ENCODE measurements at places on chromosomes 7 and 10.

GRCh38 chr10:59944339-59944935 is 38.1 kb upstream of the CCDC6 start:
- no peak for DNase-seq
- H3K27ac ChIP-seq: no peak overlapping the region
- no peaks in the 10 kb centered on the region for H3K4me1 ChIP-seq
- no peaks in the 10 kb centered on the region for H3K36me3 ChIP-seq

- no peak for DNase-seq
- H3K4me1 ChIP-seq: no peaks in the 10 kb centered on the region
- H3K4me3 ChIP-seq: no peak overlapping the region
These were observed 7.9 kb downstream of the ZNF22 start for GRCh38 chr10:45008524-45009161.

DNA sequence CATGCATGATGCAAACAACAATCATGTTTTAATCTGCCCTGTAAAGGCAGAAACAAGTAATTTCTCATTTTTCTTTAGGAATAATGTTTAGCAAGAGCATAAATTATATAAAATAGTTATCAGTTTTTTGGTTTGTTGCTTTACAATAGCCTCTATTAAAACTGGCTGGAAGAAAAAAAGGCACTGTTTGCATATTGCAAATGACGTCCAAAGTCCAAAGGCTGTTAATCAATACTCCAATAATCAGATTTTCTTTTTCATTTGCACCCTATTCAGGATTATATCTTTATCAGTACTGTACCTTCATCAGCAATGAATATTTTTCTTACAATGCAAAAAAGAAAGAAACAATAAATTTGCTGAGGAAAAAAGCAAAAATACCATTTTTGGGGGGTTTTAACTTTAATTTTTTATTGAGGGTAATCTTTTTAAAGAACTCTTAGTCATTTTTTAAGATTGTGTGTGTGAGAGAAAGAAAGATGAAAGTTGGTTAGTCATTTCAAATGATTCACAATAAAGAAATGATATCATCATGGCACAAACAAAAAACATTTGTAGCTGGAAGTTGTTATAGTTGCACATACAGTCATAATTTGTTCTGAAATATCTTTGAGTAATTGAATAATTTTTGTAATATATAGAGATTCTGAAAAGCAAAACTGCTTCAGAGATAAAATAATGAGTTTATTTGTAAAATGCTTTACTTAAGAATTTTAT is 44.4 kb upstream of the AKR1C2 start:
- no peaks in the 10 kb centered on the region for H3K4me1 ChIP-seq
- DNase-seq: no peak
- no peaks in the 10 kb centered on the region for H3K36me3 ChIP-seq
- no peak overlapping the region for H3K27ac ChIP-seq

DNA sequence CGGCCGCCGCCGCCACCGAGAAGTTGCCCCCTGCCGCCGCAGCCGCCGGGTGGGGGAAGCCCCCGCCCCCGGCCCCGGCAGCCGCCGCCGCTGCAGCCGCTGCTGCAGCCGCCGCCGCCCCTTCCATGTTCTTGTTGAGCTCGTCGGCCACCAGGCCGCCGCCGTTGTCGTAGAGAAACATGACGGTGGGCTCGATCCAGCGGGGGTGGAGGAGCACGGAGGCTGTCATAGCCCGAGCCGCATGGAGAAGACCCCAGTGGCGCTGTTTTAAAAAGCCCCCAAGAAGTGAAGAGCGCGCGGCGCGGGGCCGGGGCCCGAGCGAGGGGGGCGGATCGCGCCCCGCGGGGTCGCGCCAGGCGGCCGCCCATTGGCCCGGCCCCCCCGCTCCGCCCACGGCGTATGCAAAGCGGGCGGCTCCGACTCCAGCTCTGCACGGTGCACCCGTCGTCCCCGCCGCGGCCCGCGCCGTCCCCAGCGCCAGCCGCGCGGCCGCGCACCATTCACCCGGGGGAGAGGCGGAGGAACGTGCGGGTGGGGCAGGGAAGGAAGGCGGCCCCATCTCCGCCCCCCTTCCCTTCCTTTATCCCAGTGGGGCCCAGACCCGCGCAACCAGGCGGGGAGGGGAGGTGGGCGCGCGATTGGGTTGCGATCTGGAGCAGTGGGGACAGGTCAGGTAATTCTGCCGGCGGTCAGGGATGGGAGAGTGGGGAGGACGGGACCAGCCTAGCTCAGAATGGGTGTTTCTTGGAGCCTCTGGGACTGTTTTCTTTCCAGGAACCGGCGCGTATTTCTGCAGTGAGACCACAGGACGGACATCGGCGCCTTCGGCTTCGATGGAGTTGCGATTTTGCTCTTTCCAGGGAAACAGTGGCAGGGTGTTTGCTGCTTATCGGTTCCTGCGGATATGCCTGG is at the start of gene HOXA13:
Gene HOXA13 (minus strand): TSS at position 243 of the 912 bp plus-strand sequence. CDS start 14 bp downstream, at position 229.
- no peak for DNase-seq
- H3K4me3 ChIP-seq: peak within 1 kb of the TSS; percentile 28
- no peaks in the 10 kb centered on the region for H3K36me3 ChIP-seq
- H3K27ac ChIP-seq: no peak within 1 kb of the TSS
- H3K4me1 ChIP-seq: peaks cover 47% of the 10 kb centered on the region

DNA sequence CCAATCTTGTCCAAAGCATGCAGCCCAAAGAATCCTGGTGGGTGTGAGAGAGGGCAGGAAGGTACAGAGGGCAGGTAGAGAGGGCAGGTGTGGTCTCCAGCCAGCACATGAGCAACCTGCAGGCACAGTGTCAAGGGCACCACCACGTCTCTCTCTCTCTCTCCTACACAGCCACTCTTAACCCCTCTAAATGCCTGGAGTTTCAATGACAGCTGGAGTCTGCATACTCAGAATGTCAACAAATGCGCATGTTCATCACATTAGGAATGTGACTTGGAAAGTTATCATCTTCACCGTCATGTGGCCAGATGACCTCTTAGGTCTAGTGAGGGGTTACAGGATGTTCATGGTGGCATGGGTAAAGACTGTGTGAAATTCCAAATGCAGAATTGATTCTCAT is 456.8 kb downstream of the SORCS1 start:
- no peak for DNase-seq
- H3K27me3 ChIP-seq: no peaks in the 10 kb centered on the region
- no peak overlapping the region for H3K27ac ChIP-seq
- H3K4me1 ChIP-seq: no peaks in the 10 kb centered on the region

- H3K4me1 ChIP-seq: peaks cover 5% of the 10 kb centered on the region
- no peak overlapping the region for H3K27ac ChIP-seq
- H3K36me3 ChIP-seq: no peaks in the 10 kb centered on the region
- DNase-seq: no peak
These were observed 160.9 kb downstream of the LRRC4 start for GRCh38 chr7:127870231-127870907.

- peak overlapping the region; percentile 100 for H3K27ac ChIP-seq
- no peak for DNase-seq
- no peaks in the 10 kb centered on the region for H3K36me3 ChIP-seq
- peaks cover 41% of the 10 kb centered on the region for H3K4me1 ChIP-seq
- no peaks in the 10 kb centered on the region for H3K27me3 ChIP-seq
- H3K4me3 ChIP-seq: peak overlapping the region; percentile 99
These were observed 549 bp upstream of the DDX50 start for GRCh38 chr10:68900427-68901104.

DNA sequence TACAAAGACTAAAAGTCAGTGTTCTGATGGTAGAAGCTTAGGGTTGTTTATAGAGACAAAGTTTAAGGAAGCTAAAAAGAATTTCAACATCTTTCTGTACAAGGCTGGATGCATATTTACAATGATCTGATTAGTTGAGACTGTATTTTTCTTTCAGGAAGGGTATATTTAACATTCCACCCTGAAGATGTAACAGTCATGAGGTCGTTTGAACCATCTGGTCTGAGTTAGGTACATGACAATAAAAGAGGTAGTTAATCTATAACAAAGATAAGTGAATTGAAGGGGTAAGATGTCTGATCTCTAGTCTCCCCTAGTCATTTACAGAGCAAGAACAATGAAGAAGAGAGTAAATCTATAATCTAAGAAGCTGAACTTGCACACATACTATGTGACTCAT is 821.2 kb downstream of the CNTNAP2 start:
- DNase-seq: no peak
- H3K4me3 ChIP-seq: no peak overlapping the region
- H3K36me3 ChIP-seq: no peaks in the 10 kb centered on the region
- H3K27ac ChIP-seq: no peak overlapping the region

GRCh38 chr7:156791241-156791640 is 101.7 kb downstream of the LMBR1 start:
- H3K4me3 ChIP-seq: no peak overlapping the region
- no peaks in the 10 kb centered on the region for H3K27me3 ChIP-seq
- DNase-seq: no peak

GRCh38 chr10:44723082-44723481 is 188.1 kb upstream of the TMEM72 start:
- H3K36me3 ChIP-seq: no peaks in the 10 kb centered on the region
- H3K27me3 ChIP-seq: no peaks in the 10 kb centered on the region
- H3K4me3 ChIP-seq: no peak overlapping the region
- H3K4me1 ChIP-seq: no peaks in the 10 kb centered on the region
- no peak overlapping the region for H3K27ac ChIP-seq

- no peaks in the 10 kb centered on the region for H3K4me1 ChIP-seq
- no peak overlapping the region for H3K27ac ChIP-seq
- no peaks in the 10 kb centered on the region for H3K36me3 ChIP-seq
- H3K27me3 ChIP-seq: no peaks in the 10 kb centered on the region
These were observed 45.5 kb downstream of the CAMK2B start for GRCh38 chr7:44279731-44280505.

DNA sequence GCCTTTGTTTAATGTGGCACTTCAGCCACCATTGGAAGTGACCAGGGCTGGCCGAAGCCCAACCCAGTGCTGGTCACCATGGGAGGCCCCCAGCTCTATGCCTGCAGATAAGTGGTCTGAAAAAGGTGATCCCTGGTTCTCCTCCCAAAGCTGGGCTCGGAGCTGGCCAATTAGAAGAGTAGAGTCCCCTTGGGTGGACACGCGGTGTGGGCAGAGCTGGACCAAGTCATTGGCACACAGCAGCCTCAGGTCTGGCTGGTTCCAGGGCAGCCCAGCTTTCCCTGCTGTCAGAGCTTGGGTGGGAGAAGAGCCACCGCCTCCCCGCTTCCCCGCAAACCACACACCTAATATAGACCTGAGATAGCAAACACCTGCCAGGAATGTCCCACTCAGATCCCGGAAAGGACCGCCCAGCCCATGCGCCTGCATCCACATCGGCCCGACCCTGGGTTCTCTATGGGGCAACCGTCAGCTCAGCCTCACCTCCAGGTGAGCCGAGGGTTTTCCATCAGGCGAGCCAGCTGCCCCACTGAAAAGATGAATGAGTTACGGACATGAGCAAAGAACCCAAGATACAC is 84.3 kb downstream of the TCERG1L start:
- H3K4me1 ChIP-seq: no peaks in the 10 kb centered on the region
- no peaks in the 10 kb centered on the region for H3K36me3 ChIP-seq
- DNase-seq: no peak

- H3K36me3 ChIP-seq: no peaks in the 10 kb centered on the region
- no peak for DNase-seq
- H3K27me3 ChIP-seq: no peaks in the 10 kb centered on the region
- H3K4me1 ChIP-seq: peaks cover 3% of the 10 kb centered on the region
- H3K4me3 ChIP-seq: no peak overlapping the region
- H3K27ac ChIP-seq: no peak overlapping the region
These were observed 159.5 kb upstream of the AGR3 start for GRCh38 chr7:17041324-17041723.

DNA sequence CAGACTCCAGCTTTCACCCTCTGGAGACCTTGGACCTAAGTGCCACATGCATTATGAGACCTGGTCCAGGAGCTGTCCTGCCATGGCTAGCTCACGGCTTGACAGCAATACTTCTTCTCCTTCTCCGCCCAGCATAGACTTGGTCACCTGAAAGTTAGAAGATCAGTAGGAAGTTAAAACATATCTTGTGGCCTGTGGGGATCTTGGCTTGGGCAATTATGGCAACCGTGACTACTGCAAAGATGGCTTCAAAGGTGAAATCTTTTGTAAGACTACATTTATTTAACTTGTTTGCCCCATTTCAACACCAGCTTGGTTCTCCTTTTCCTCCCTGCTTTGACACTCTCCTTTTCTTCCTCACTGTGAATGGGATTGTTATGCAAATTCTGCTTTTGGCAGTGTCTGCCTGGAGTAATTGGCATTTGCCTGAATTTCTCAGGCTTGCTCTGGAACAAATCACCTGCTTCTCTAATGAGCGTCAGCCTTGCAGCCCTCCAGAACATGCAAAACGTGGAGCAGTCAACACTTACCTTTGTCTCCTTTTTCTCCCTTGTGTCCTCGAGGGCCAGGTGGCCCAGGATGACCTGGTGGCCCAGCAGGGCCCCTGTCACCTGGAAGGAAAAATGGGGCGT is 53.4 kb downstream of the COL17A1 start:
- H3K27ac ChIP-seq: no peak overlapping the region
- peaks cover 20% of the 10 kb centered on the region for H3K36me3 ChIP-seq
- no peak overlapping the region for H3K4me3 ChIP-seq

DNA sequence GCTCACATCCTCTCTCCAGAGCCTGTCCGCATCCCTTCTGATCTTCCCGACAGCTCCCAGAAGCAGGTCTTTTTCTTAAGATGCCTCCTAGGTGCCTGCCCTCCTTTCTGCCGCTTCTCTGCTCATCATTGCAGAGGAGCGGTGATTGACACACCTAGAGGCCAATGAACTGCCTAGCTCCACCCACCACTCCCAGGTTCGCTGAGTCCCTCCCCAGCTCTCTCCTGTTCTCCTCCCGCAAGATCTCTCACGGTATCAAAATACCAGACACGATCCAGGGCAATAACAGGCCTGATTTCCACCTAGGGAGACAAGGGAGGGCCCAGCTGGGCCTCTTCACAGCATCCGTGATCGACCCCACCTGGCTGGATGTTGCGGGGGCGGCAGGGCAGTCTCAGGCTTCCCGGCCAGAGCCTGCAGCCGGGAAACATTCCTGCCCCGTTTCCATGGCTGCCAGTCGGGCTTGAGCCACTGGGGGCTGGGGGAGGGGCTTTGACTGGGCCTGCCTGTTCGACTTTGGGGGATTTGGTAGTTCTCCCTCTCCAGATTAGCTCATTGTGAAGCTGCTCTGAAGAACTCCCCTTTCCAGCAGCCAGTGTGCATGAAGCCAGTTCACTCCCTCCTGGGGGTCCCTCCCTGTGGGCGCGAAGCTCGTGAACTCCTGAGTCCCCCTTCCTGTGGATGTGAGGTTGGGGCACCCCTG is 373.5 kb downstream of the RPS24 start:
- no peak overlapping the region for H3K27ac ChIP-seq
- peak; percentile 51 for DNase-seq
- peak overlapping the region; percentile 44 for H3K4me3 ChIP-seq
- peaks cover 8% of the 10 kb centered on the region for H3K27me3 ChIP-seq
- H3K4me1 ChIP-seq: peaks cover 12% of the 10 kb centered on the region

DNA sequence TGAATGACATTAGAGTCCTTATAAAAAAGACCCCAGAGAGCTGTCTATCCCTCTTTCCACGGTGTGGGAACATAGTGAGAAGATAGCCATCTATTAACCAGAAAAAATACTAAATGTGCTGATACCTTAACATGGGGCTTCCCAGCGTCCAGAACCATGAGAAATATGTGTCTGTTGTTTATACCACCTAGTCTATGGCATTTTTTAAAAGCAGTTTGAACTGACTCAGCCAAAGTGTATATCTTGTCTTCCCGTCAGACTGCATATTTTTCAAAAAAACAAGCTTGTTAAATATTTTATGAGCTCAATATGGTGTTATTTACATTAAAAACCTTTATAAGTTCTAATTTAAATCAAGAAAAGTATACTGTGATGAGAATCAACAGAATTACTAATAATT is 255.3 kb downstream of the HGF start:
- H3K36me3 ChIP-seq: no peaks in the 10 kb centered on the region
- no peak for DNase-seq
- H3K4me1 ChIP-seq: no peaks in the 10 kb centered on the region
- H3K27ac ChIP-seq: no peak overlapping the region
- H3K4me3 ChIP-seq: no peak overlapping the region

- H3K4me1 ChIP-seq: peaks cover 6% of the 10 kb centered on the region
- H3K27me3 ChIP-seq: no peaks in the 10 kb centered on the region
- DNase-seq: peak; percentile 70
- no peak overlapping the region for H3K27ac ChIP-seq
- H3K4me3 ChIP-seq: no peak overlapping the region
These were observed 9.3 kb downstream of the RPP38 start for GRCh38 chr10:15106352-15107013.
